ENCODE measurements at places on chromosomes 1 and 21.

DNA sequence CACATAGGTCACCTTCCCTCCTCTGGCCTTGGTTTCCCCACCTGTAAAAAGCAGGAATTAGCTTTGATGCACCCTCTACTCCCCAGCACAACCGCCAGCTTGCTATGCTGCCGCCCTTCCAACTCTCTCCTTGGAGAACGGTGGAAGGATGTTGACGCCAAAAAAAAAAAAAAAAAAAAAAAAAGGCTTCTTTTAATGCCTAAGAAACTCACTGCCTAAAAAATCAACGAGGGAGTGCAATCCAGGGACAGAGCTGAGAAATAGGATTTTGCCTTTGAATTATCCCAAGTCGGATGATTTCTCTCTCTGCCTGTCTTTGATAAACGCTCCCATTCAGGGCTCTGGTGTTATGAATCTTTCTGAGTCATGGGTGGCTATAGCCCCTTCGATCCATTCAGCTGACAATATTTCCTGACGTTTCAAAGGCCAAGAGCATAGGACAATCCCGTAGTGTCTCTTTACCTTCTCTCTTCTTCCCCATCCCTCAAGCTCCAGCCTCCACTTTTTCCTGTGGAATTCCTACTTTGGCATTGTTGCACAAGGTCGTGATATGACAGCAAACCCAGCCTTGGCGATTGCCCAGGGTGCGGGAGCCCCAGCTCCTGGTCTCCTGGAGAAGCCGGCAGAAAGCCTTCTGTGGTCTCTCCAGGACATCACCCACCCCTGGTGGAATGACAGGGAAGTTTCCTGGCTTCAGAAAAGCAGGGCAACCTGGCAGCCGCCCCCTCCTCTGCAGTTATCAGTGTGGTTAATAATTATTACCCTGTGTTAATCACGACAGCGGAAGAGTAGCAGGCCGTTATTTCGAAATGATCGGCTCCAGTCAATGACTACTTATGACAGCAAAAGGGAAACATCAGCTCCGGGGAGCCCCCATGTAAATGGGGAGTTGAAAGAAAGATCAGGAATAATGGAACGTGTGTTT, 8.0 kb upstream of the PLXNA2 start:
- DNase-seq: peak; percentile 84

DNA sequence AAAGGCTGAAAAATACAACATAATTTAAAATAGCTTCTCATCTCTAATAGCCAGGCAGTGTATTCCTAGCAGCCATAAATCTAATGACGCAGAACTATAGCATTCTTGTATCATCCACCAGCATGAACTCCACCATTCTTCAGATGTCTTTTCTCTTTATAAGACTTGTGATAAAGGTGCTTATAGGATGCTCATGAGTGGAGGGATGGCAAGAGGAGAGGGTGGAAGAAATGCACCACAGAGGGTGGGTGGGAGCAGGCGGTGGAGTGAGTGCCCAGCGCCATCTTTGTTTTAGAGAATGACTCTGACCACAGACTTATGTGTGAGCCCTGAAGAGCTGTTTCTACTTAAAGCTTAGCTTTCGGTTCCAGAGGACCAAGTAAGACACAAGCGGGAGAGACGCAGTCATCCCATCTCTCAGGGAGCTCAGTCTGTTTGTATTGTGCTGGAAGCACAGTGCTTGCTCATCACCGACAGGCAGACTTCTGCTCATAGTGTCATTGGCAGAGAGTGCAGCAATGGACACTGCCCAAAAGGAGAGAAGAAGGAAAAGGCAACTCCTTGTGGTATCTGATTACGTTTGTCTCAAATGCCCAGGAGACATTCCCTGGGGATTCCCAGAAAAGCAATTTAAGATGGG, 65.6 kb downstream of the KCNJ15 start:
- no peak for DNase-seq

GRCh38 chr1:230122366-230123279, 55.6 kb downstream of the GALNT2 start:
- no peak for DNase-seq

GRCh38 chr1:35544976-35545375, 12.2 kb downstream of the KIAA0319L start:
- DNase-seq: no peak

DNA sequence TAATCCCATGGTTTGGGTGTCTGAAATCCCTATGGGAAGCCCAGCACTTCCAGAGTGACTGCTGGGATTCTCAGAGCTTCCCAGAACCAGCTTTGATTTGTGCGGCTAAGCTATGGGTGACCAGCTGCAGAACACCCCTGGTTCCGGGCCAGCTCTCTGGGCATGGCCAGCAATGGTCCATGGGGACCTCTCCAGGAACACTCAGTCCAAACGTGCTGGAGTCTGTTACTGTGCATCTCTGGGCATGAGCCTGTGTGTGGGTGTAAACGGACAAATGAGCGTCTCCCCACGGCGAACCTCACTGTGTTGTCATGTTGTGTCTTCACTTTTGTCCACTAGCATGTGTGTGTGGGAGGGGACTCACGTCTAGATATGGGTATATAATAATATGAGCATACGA, 54.4 kb downstream of the MAB21L3 start:
- no peak for DNase-seq

- peak; percentile 96 for DNase-seq
Observed at GRCh38 chr1:54996359-54996868, 2.3 kb upstream of the BSND start.

DNA sequence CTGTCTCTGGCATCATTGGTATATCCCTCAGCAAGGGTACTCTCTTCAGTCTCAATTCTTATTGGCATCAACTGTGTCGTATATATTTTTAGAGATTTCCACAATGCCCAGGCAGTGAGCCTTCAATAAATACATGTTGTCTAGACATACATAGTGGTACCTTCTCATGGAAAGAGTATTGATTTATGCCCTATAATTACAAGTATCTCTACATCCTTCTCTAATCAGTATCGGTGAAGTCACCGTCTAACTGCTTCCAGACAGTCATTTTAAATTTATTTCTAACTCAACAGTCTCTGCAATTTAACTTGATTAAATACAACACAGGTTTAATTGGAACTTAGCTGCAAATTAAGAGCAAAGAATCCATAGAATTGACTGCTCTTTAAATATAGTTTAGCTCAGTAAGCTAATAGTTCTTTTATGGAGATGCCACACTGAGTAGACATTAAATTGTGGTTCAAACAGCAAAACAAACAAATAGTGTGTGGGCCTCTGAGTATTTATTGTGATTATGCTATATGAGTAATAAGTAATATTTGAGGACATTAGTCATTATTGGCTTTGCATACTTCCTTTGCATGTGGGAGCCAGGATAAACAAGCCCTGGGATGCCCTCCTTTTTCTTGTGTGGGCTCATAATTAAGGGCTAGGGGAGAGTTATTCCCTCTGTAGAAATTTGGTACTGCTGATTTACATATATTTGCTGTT, 126.9 kb upstream of the DUSP10 start:
- DNase-seq: no peak

DNA sequence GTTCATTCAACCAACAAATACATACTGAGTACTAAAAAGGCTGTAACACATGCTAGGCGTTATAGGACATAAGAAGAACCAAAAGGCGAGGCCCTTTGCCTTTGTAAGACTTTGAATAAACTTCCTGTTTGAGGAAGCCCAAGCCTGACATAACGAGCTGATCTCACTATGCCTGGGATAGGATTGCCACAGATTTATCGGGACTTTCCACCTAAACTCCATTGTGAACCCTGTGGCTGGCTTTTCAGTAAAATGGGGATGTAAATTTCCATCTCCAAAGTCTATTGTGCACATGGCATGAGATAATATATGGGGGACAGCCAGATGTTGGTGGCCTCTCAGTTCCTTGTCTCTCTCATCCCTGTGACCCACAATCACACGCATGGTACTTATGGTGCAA, 41.9 kb downstream of the LMO4 start:
- DNase-seq: no peak

DNA sequence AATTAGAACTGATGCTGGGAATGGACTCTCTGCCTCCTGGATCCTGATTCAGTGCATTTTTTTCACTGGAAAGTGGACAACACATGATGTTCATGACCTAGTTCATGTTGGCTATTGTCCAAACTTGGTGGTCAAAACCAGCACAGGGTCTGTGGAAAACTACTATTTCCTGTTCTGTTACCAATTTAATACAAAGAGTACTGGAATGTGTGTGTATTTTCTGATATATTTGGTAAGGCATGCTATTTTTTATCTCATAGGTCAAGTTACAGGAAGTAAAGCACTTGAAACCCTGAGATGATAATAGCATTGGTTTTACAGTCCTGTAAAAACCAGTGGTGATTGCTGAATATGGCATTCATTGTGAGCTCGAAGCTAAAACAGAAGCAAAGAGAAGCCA, 89.9 kb downstream of the SGIP1 start:
- no peak for DNase-seq

- no peak for DNase-seq
Observed at GRCh38 chr1:223244366-223245103, 101.5 kb upstream of the TLR5 start.

GRCh38 chr1:208243967-208244916, at the start of gene PLXNA2:
PLXNA2 (minus strand) TSS chr1:208244384; CDS start chr1:208217922, 26,462 bp downstream.
- peak; percentile 82 for DNase-seq

DNA sequence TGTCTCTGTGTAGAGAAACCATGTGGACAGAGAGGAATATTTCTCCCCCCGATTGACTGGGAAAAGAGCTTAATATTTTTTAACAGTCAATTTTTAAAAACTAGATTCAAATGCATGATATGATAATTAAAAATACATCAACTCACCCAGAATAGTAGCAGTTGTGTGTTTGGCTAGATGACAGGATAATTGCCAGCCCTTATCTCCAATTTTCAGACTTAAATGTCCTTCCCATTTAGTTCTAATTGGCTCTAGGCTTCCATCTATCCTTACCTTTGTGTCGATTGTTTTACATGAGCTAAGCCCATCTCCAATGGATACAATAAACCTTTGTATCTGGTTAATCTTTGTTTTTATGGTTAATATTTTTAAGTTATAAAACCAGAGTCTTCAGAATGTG, 23.9 kb upstream of the KIAA0040 start:
- DNase-seq: no peak

- no peak for DNase-seq
Observed at GRCh38 chr1:199515261-199515660, 512.2 kb upstream of the NR5A2 start.

GRCh38 chr21:22125581-22125980, 1127.4 kb downstream of the NCAM2 start:
- DNase-seq: no peak

- DNase-seq: no peak
Observed at GRCh38 chr1:115012006-115012405, 17.6 kb upstream of the TSHB start.

DNA sequence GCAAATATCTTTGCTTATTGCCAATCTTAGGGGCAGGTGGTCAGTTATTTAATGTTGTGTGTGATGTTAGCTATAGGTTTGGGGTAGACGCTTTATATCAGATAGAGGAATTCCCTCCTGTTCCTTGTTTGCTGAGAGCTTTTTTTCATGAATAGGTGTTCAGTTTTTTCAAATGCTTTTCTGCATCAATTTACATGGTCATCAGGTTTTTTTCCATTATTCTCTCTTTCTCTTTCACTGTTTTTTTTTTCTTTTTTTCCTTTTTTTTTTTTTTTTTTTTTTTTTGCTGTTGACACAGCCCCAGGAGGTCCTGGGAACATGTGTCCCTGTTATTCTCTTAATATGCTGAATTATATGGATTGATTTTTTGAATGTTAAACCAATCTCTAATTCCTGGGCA, 3.0 kb upstream of the SLC25A33 start:
- DNase-seq: no peak

DNA sequence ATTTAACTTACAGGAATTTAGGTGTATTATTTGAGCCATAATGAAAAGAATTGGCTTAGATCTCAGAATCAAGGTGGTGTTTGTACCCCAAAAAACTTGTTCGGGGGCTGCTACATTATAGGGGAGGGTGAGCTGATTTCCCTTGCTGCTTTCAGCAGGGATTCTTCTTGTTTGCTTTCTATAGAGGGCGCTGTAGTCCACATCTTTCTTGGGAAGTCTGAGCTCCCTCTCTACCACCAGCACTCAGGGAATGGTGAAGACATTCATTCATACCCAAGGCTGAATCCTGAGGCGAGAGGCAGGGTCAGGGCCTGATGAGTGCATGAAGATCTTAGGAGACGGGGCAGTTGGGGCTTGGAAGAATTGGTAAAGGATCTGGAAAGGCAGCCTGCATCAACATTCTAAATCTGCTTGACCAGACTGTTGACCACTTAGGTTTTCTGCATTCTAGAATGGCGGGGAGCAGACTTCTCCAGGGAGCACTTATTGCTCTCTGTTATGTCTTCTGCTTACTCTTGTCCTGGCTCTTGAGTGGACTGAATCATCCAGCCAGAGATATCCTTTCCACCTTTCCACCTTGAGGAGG, 18.9 kb downstream of the SPATA46 start:
- no peak for DNase-seq

GRCh38 chr1:220410611-220411010, 117.3 kb upstream of the MARK1 start:
- DNase-seq: no peak

- no peak for DNase-seq
Observed at GRCh38 chr21:15645830-15646229, 84.0 kb upstream of the USP25 start.

- DNase-seq: no peak
Observed at GRCh38 chr1:202104073-202104472, 18.6 kb upstream of the GPR37L1 start.

DNA sequence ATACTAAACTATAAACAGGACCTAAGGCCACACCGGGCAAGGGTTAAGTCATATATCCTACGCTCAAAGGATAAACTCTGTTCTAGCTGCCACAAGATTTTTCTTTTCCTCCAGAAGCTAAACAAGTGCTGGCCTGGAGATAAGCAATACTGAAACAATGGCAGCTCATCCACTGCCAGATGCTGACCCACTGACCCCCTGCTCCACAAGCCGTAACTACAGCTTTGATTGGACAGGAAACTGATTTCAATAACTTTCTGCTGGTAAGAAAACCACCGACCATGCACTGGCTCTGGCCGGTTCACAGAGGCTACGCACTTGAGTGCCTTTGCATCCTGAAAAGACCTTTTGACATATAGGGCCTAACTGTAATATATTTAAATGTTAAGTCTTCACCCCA, 51.3 kb upstream of the PLA2G2C start:
- DNase-seq: no peak

GRCh38 chr21:42377211-42377950, 11.0 kb upstream of the TFF1 start:
- no peak for DNase-seq

DNA sequence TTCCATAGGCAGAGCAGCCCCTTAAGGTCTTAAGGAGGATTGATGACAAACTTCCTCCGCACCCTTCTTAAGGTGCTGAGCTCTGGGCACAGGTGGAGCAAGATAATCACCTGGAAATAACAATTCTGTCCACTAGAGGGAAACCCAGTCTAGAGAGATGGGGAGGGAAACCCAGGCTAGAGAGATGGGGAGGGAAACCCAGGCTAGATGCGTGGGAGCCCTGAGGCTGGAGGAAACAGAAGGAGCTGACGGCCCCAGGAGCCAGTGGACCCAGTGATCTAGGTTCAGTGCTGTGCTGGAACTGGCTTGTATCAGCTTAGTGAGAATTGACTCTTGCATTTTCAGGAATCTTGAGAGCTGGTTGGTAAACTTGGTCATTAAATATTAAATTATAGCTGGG, 17.8 kb upstream of the MYCL start:
- DNase-seq: peak; percentile 60

GRCh38 chr21:44405948-44406872, 49.1 kb upstream of the LRRC3 start:
- no peak for DNase-seq

All from H1 (cell line).